ENCODE measurements at places on chromosomes 1 and 21.

- DNase-seq: no peak
These were observed 133.6 kb upstream of the ATP1B1 start for GRCh38 chr1:168972887-168973286.

DNA sequence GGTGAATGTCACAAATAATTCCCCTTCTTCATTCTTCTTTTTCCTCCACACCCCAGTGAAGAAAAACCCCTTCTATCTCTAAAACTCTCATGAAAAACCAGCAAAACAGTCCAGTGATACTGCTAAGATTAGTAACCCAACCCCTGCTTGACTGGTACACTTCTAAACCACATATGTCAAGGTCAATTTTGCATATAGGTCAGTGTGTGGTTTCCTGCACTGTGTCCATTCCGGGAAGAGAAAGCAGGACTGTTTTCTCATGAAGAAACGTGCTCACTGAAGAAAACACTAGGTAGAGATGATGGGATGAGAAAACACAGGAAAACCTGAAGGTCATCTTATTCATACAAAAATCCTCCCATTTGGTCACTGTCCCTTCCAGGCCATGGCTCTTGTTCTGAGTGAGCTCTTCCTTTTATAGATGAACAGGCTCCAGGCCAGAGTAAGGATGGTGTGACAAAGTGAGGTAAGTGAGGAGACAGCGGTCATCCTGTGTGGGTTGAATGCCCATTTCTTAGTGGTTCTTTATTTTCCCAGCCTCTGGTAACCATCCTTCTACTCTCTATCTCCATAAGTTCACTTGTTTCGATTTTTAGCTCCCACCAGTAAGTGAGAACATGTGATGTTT is 122.7 kb downstream of the FASLG start:
- no peak for DNase-seq

DNA sequence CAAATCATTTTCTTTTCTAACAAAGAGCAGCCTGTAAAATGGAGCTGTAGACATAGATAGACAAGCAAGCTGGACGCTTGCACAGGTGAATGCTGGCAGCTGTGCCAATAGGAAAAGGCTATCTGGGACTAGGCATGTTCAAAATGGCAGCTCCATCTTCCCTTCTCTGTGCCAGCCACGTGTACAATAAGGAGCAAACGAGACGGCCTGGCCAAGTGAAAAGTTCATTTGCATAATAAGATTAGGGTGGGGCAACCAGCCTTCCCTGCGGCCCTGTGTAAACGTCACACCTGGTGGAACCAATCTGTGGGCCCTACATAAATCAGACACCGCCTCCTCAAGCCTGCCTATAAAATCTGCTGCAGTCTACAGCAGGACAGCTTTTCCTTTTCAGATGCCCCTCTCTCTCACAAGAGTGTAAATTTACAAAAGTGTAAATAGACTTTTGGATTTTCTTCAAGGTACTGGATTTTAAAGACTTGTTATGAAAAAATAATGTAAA is 16.6 kb upstream of the EDEM3 start:
- no peak for DNase-seq

DNA sequence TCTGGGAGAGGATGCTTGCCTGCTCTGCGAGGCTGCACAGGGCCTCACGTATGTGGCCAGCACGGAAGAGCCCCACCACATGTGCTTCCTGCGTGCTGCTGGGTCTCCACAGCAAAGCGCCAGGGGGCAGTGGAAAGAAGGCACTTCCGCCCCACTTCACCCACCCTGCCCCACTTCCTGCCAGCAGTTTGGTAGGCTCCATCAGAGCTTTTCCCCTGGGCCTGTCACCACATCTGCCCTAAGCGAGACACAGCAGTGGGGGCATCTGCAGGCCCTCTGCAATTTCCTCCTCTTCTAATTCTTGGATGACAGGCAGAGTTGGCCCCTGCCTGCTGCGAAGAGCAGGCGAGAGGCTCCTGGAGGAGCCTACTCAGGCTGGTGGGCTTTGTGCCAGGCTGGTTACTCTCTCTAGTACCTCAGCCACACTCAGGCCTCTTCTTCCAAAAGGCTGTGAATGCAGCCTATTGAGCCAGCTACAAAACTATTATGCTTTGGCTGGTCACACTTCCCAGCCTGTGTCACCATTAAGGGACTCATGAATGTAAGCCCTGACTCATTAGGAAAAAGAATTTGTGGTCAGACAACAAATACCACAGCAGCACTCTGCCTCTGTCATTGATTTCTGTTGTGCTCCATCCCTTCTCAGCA is 25.0 kb downstream of the CD244 start:
- peak; percentile 97 for DNase-seq

GRCh38 chr1:222329493-222330045 is 218.3 kb downstream of the HHIPL2 start:
- DNase-seq: no peak

DNA sequence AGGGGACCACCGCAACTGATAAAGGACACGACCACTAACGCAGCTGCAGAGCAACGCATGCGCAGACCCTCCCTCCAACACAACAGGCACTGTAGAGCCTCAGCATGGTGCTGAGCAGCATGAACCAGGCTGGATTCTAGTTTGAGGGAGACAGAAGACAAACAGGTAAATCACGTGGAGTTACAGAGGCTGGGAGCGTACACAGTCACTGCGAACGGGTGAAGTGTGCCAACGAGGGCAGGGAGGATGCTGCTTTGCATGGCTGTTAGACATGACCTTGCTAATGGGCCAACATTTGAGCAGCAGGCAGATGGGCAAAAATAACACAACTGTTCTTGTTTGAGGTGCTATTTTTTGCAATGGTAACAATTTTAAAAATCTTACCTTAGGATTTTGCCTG is 55.2 kb upstream of the NADK start:
- DNase-seq: no peak

DNA sequence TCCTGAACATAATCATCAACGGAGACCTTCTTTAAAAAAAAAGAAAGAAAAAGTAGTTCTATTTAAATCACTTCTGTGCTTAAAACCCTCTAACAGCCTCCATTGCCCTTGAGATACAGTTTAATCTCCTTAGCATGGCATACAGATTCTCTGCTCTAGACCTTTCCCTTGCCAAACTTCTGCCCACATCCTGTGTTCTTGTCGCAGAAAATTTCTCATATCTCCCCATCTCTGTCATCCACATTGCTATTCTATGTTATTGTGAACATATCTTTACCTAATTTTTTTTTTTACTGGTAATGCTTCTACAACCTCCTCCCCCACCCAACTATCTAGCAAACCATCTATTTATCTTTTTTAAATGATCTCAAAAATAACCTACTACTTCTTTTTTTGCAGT is 135.7 kb upstream of the PROX1 start:
- no peak for DNase-seq

DNA sequence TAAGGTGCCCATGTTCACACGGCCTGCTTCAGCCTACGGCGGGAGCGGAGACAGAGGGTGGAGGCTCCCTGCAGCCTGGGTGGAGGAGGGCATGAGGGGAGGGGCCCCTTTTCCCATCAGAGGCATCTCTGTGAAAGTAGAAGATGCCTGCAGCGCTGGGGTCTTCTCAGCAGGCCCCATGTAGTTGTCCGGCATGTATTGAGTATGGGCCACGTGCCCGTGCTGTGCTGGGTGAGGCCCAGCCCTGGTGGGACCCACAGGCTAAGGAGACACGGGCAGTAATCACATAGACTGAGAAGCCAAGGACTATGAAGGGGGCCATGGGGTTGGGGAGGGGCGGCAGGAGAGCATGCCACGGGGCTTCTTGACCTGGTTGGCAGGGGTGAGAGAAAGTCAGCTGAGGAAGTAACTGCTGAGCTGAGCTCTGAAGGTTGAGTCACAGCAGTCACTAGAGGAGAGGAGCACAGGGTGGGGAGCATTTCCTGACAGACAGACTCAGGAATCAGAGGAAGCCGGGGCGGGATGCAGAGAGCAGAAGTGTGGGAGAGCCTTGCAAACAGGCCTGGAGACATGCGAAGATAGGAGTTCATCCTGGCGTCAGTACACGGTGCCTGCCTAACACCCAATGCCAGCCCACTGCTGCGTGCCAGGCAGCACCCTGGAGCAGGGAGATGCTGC is 21.6 kb downstream of the PSEN2 start:
- peak; percentile 90 for DNase-seq

GRCh38 chr1:7646981-7647901 is 123.9 kb upstream of the VAMP3 start:
- peak; percentile 53 for DNase-seq

GRCh38 chr1:246261639-246262038 is 245.4 kb downstream of the SMYD3 start:
- DNase-seq: peak; percentile 34

DNA sequence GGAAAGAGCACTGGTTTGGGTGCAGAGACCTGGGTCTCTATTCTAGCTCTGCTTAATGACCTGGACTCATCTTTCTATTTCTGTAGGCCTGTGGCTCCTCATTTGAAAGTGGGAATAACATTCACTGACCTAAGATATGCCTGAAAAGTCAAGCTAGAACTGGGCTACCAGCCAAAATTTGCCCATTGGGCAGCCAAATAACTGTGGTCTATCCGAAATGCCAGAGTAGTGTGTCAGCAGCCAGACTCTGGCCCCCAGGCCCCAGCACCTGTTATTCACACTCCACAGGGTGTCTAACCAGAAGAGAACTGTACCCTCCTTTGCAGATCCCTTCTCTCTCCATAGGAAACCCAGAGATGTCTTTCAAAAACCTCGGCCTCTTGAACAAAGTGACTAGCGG is 12.6 kb downstream of the DAB1 start:
- no peak for DNase-seq

DNA sequence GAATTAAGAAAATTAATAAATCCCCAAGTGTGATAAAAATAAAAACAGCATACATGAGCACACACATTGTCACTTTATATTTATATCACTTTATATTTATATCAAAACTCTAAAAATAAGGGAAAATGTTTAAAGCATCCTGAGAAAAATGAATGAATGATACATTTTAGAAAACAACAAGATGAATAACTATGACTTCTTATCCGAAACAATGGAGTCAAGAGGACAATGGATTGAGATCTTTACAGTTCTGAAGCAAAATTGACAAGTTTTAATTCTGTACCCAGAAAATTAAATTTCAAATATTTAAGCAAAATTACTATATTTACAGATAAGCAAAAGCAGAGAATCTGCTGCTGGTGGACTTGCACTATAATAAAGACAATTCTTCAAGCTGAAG is 512.6 kb downstream of the MRPL39 start:
- peak; percentile 9 for DNase-seq

- DNase-seq: no peak
These were observed 55.4 kb downstream of the LAMC2 start for GRCh38 chr1:183241471-183241870.

DNA sequence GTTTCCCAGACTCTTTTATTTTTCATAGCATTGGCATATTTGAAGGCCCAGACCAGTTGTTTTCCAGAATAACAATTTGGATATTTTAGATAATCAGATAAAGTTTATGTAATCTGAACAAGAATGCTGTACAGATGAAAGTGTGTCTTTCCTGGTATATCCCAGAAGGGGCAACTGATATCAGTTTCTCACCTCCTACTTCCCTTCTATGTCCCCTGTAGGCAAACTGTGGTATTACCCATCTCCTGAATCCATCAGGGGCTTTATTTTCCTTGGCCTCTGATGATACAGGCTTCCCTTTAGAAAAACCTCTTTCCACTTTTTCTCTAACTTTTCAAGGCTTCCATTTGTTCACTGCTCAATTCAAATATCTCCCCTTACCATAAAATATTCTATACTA is 87.5 kb upstream of the RGS1 start:
- DNase-seq: peak; percentile 6

DNA sequence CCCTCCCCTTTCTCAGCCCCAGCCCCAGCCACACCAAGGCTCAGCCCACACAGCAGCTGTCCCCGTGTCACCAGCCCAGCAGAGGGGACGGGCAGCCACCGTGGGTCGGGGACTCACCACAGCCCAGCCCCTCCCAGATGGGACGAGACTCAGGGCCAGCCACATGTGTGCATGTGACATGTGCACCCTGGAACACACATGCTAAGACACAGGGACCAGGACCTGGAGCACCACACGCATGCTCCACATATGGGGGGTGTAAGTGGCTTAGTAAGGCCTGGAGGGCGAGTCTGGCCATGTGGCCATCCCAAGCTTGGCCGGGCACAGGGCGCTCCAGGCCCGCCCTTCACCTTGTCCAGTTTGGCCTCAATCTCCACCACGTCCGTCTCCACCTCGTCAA is 4.0 kb downstream of the ACAP3 start:
- DNase-seq: no peak

DNA sequence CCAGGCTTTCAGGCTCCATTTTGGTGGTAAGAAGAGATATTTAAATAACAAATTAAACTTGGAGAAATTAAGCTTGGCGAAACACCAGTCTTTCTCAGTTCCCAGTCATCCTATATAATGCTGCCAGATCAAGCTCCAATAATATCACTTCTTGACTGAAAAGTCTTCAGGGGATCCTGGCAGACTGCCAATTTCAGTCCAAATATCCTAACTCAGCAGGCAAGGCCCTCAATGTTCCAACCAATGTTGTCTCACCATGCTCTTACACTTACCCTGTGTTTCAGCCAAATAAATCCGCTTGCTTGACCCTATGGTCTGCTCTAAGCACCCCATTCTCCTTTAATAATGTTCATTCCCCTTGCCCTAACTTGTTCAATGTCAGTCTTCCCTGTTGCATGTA is 39.9 kb upstream of the BCL10 start:
- DNase-seq: no peak

- no peak for DNase-seq
These were observed 13.0 kb downstream of the KCNC4 start for GRCh38 chr1:110223127-110223526.

- no peak for DNase-seq
These were observed 52.0 kb upstream of the RAVER2 start for GRCh38 chr1:64692911-64693310.

DNA sequence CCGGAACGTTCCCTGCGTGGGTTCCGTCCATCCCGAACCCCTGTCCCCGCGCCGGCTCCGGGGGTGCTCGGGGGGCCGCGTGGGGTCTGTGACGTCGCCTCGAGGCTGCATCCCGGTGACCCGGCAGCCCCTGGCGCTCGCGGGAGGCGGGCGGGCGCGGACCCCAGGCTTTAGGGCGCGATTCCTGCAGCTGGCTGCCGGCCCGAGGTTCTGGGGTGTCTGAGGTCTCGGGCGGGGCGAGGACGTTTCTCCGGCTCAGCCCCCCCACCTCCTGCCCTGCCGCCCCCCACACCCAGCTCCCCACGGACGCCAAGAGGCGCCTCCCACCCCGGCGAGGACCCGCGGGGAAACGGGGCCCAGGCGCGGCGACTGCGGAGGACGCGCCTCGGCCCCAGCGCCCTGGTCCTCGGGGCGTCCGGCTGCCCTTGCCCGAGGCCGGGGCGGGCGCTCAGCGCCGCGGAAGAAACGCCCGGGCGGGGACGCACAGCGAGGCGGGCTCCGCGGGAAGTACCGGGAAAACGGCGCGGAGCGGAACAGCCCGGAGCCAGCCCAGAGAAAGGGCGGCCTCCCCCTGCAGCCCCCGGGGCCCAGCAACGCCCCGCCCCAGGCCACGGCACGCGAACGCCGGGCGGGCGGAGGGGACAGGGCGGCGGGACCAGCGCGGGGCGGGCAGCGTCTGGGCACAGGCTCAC is 1.3 kb upstream of the PCBP3 start:
- no peak for DNase-seq

- DNase-seq: no peak
These were observed 84.5 kb downstream of the RPS6KC1 start for GRCh38 chr1:213135572-213135971.
